Smooth muscle cell of the coronary artery (primary cell): ENCODE measurements at places on chromosomes 12 and 14. TPM values are rescaled to one million over a fixed set of nuclear protein-coding genes. Genes with fewer than 3 reads are reported as not detected.

The EML5 gene
- 0.70 TPM in 1 of 2 replicates, not detected in the other for total RNA-seq

The KRT7 gene
- 5.4 and 533 TPM in 2 replicates for total RNA-seq

The TMPRSS12 gene
- total RNA-seq, result not detected in 2 replicates

The ARHGDIB gene
- total RNA-seq, result 3.9 and 78.3 TPM in 2 replicates

The CLEC4D gene
- not detected in 2 replicates for total RNA-seq

The C3AR1 gene
- total RNA-seq, result under 0.01 and 0.30 TPM in 2 replicates

The WNT1 gene
- not detected in 2 replicates for total RNA-seq

The AQP6 gene
- total RNA-seq, result under 0.01 TPM in 1 of 2 replicates, not detected in the other

The GLIPR1L2 gene
- total RNA-seq, result 0.23 and 0.38 TPM in 2 replicates

The C12orf60 gene
- 0.23 and 1.3 TPM in 2 replicates for total RNA-seq

The KERA gene
- total RNA-seq, result not detected in 2 replicates
